ENCODE measurements at places on chromosomes 6 and 20.

DNA sequence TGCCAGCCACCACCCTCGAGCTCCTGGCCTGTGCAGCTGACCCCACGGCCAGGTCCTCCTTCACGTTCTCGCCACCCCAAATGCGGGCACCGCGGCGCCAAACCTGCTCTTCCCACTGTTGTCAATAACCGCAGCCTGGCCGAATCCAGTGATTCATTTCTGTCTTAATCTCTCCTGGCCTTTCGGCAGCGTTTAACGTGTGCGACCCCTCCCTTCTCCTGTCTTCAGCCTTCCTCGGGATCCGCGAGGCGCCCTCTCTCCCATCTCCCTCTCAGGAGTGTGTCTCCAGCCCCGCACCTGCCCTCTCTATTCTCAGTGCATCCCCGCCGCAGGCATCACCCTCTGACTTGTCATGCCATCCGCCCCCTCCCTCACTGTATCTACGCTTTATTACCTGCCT, 91.4 kb downstream of the THBS2 start:
- no peak for DNase-seq

GRCh38 chr6:96234444-96234843, 218.7 kb downstream of the FUT9 start:
- DNase-seq, result no peak

GRCh38 chr6:27893059-27893835, 18.9 kb downstream of the OR2B2 start:
- peak; percentile 94 for DNase-seq

DNA sequence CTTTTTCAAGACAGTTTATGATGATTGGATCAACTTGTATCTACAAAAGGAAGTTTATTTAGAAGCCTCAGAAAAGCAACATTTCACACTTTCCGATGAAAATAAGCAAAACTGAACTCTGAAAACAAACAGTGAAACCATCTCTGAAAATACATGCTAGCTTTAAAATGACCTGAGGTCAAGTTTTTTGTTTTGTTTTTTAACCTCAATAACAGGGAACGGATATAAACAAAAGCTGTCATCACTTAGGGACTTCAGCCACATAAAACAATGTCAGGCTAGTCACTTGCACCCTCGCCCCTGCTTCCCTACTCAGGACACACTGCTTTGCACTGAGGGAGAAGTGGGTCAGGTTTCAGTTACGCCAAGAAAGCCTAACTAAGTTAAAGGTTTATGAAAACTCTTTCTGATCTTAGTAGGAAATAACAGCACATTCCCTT, 11.6 kb downstream of the BACH2 start:
- DNase-seq, result no peak

- no peak for DNase-seq
These were observed 2.1 kb downstream of the MAP1LC3A start for GRCh38 chr20:34560614-34561013.

GRCh38 chr20:34875642-34876405, 588 bp upstream of the ACSS2 start:
- DNase-seq, result peak; percentile 80

DNA sequence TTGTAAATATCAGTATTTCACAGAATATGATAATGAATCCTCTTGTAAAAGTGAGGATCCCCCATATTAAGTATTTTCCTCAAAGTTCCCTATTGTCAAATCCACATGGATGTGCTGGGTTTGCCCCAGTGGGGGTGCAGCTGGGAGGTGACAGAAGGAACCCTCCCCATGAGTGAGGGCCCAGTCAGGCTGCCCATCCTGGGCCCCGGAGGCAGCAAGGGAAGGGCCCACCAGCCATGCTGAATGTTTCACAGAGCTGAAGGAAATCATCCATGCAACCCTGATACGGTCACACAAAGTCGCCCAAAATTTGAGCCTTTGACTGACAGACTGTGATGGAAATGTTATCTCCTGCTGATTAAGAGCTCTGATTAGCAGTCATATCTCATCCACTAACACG, 39.7 kb downstream of the FRMD1 start:
- no peak for DNase-seq

DNA sequence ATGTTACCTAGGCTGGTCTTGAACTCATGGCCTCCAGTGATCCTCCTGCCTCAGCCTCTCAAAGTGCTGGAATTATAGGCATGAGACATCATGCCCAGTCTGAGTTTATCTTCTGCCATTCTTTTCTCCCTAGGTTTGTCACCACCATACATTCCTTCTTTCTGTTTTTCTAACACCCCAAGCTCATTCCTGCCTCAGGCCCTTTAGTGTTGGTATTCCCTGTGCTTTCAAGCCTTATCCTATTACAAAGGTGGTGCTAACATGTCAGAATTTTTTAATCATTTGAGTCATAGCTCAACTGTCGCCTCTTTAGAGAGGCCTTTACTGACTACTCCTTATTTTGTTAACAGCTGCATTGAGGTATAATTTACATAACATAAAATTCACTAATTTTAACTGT, 221.1 kb upstream of the PRSS16 start:
- DNase-seq, result no peak

DNA sequence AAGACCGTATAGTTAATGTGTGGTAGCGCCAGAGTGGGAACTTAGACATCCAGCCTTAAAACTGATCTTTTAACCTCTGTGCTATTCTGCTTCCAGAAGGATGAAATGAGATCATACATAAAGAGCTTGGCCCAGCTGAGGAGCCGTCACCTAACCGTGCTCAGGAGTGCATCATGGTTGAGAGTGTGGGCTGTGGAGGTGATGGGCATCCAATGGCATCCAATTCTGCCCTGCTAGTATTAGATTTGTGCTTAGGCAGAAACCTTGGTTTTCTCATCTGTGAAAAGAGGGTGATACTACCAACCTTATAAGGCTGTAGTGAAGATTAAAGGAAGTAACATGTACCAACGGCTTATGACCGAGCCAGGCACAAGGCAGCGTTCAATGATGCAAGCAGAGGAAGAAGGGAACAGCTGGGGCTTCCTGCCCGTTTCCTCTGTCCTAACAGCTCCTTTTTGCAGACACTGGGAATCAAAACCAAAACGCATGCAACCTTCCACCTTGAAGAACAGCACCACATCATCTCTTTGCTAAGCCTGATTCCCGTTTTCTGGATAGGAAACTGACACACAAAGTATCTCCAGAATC, 1.3 kb downstream of the SLC22A16 start:
- DNase-seq, result no peak

DNA sequence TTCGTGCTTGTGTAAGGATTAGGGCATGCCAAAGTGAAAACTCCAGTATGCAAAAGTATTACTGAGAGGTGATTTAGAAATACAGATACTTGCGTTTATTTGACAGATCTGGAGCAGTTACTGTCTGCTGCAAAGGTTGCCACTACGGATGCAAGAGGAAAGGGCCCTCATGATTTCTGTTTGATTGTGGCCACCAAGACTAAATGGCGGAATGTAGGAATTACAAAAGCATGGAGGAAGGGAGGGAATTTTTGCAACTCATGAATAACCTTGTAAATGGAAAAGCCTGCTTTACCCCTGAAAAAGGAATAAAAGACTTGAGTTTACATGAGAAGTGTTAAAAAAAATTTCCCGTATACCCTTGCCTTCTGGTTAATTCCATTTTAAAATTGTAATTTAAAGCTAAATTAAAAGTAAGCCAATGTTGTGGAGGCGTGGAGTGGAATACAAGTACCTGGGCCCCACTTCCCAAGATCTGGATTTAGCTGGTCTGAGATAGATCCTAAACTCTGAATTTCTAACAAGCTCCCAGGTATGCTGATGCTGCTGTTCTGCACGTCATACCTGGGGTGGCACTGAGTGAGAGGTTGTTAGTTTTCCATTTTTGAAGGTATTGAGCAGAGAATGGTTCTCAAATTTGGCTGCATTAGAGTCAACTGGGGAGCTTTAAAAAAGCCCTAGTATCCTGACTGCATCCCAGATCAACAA, 56.6 kb upstream of the NKX2-2 start:
- DNase-seq, result no peak

DNA sequence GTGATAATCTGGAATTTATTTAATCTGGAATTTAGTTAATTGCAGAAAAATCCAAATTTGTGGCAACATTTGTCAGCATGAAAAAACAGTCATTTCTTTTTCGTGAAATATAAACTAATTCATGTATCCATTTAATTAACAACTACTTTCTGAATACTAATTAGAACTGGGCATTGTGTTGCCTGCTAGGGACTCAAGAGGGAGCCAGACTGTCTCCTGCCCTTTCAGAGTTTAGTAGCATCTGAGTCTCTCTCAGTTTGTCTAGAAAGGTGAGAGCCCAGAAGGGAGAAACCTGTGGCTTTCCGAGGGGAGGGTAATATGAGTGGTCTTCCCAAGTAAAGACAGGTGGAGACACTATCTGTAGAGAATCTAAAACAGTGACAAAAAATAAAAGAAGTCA, 210.9 kb upstream of the HDDC2 start:
- no peak for DNase-seq

GRCh38 chr6:54267798-54268197, 40.4 kb upstream of the TINAG start:
- DNase-seq, result no peak

- peak; percentile 65 for DNase-seq
These were observed 66.8 kb downstream of the PPP1R3G start for GRCh38 chr6:5151955-5152401.

- no peak for DNase-seq
These were observed 5.5 kb downstream of the DNAJC5 start for GRCh38 chr20:63900413-63900812.

DNA sequence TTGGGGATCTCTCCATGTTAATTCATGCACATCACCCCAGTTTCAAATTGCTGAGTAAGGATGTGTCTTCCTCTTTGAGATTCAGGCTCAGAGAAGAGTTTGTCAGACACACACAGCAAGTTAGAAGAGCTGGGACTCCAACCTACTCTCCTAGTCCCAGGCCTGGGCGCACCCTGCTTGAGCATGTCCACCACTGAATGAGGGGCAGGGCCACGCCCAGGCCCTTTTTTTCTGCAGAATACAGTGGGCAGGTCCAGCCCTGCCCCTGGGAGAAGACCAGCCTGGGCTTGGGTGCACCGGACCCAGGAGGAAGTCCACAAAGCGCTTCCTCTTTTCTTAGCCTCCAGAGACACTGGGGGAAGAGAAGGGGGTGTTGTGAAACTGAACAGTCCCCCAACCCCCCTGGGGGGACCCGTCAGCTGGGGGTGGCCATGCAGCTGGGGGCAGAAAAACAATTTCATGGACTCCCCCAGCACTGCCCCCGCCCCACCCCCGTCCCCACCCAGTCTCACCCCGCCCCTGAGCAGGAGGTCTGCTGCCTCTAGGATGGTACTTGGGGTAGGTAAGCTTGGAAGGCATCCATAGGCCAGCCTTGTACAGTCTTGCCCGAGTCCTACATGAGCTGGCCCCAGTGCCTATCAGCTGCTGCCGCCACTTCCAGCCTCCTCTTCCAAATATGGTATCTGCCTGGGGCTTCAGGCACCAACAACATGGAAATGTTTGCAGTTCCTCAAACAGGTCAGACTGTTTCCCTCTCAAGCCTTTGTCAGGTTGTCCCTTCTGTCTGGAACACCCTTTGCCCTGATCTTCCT, 11.7 kb upstream of the HCK start:
- no peak for DNase-seq

GRCh38 chr6:100105919-100106529, 112.0 kb upstream of the MCHR2 start:
- no peak for DNase-seq

- DNase-seq, result peak; percentile 3
These were observed 13.6 kb upstream of the WFDC8 start for GRCh38 chr20:45592574-45593189.

- no peak for DNase-seq
These were observed 199.2 kb upstream of the MYLIP start for GRCh38 chr6:15929685-15930084.

DNA sequence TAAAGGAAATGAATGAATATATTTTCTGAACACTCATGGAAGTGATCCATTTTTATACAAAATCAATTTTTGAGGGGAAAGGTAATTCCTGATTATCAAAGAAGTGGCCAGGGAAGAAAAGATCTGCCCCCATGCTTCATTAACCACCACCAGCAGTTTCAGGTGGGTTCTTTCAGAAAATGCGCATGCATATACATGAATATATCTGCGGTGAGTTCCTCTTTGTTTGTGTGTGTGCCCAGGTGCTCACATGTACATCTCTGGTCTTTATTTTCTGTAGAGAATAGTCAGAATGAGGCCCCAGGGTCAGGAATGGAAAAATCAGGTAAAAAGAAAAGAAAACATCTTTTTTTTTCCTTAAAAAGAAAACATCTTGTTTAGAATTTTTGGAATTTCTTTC, 88.4 kb downstream of the SGK1 start:
- no peak for DNase-seq

DNA sequence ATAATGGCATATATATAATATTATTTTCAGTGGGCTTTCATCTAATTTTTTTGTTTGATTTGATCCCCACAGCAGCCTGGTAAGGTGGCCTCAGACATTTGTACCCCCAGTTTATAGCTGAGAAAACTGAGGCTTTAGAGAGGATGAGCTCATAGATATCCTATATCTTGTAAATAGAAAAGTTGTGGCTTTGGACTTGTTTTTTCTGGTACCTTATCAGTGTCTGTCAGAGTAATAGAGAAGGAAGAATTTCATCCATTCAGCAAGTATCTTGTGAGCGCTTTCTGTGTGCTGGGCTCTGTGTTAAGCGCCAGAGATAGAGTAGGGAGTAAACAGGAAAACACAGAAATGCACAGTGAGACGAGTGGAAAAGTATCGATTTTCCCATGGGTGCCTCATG, 27.9 kb downstream of the TAF11 start:
- no peak for DNase-seq

DNA sequence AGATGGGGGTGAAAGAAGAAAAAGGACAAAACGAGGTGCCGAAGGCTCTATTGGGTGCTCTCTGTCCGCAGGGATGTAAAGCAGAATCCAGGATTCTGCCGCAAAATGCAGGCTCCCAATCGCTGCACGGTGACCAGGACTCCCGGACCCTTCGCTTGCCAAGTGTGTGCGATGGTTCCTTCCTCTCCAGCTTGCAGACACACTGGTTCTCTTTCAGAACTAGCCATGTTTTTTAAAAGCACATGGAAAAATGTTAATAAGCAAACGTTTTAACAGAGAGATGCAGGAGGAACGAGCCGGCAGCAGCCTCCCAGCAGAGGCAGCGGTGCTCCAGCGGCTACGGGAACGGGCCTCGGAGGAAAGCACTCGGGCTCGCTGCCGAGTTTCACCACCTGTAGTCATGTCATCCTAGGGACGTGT, 59.6 kb downstream of the ZNF831 start:
- DNase-seq, result no peak

- DNase-seq, result no peak
These were observed 62.9 kb downstream of the TENT5A start for GRCh38 chr6:81689580-81689979.

GRCh38 chr20:38072898-38073297, 39.4 kb downstream of the RPRD1B start:
- DNase-seq, result no peak

DNA sequence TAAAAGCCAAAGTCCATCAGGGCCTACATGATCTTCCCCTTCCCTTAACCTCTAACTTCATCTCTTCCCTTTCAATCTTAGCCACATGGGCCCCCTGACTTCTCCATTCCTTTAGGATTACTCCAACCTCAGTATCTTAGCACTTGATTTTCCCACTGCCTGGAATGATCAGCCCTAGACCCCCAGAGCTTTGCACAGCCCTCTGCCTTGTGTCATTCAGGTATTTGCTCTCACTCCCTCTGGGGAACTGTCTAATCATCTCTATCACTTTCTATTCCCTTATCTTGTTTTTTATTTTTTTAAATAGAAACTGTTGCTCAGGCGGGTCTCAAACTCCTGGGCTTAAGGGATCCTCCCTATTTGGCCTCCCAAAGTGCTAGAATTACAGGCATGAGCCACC, 13.3 kb upstream of the ZNFX1 start:
- DNase-seq, result no peak

Measured in GM04503 (cell line).